ENCODE measurements at places on chromosomes 2 and 18.

DNA sequence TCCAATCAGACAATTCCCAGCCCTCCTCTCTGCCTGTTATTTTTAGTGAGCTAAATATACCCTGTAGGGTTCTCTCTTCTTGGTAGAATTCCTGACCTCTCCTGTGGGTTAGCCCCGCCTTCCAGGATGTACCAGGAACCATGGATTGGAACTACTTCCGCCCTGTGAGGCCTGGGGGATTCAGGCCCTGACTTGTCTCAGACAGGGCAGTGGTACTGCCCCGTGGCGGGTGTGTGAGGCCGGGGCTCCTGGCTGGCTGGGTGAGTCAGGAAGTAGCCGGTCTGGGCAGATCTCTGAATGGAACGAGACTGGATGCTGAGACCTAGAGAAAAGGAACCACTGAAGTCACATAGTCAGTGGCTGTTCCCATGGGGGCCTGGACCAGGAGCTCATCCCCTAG, 50.5 kb downstream of the DYSF start:
- DNase-seq: no peak

- no peak for DNase-seq
These were observed 2.0 kb downstream of the YPEL5 start for GRCh38 chr2:30148850-30149249.

- DNase-seq: no peak
These were observed 112.0 kb upstream of the STPG4 start for GRCh38 chr2:47266939-47267710.

- DNase-seq: no peak
These were observed 2.3 kb downstream of the INPP5D start for GRCh38 chr2:233062451-233062850.

DNA sequence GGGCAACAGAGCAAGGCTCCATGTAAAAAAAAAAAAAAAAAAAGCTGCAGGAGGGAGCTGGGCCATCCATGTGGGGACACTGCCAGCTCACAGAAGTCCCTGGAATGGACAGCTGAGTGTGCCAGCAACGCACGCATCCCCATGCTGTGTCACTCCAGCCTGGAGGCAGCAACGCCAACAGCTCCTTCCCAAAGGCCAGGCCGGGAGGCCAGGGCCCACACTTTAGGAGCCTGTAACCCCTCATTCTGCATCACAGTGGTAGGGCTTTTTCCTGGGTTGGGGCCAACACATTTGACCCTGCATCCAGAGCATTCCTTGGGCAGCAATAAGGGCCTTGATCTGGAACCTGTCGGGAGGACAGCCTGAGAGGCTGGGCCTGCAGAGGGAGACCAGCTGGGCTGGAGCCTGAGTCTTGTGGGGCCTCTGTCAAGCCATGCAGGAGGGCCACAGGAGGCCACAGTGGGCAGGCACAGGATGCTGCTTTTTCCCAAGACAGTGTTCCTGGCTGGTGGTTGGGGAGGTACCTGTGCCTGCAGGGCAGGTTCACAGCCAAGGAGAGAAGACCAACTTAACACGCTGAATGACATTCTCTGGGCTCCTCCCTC, 16.8 kb upstream of the KCNK3 start:
- no peak for DNase-seq
